Eye (tissue), 1 donor: ENCODE measurements at places on chromosomes 16 and 17.
A peak's percentile ranks its signal among the peaks of the same experiment; 100 is the strongest.

GRCh38 chr16:5560084-5560483 lies 462.5 kb upstream of the EEF2KMT start:
- DNase-seq: no peak

GRCh38 chr17:19357351-19357750 lies 5.2 kb downstream of the B9D1 start:
- DNase-seq: no peak

DNA sequence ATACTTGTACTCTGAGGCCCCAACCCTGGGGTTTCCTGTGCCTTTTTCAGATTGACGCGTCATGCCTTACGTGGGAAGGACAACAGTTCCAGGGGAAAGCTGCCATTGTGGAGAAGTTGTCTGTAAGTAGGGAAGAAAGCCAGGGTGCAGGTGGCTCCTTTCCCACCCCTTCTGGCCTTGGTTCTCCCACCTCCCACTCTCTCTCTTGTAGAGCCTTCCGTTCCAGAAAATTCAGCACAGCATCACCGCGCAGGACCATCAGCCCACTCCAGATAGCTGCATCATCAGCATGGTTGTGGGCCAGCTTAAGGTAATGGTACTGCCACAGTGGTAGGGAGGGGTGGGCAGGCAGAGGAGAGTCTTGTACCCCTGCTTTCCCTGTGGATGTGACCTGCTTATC lies 4.6 kb upstream of the EDC4 start:
- no peak for DNase-seq

- no peak for DNase-seq
These were observed 19.7 kb downstream of the DHRS7B start for GRCh38 chr17:21146362-21147015.

DNA sequence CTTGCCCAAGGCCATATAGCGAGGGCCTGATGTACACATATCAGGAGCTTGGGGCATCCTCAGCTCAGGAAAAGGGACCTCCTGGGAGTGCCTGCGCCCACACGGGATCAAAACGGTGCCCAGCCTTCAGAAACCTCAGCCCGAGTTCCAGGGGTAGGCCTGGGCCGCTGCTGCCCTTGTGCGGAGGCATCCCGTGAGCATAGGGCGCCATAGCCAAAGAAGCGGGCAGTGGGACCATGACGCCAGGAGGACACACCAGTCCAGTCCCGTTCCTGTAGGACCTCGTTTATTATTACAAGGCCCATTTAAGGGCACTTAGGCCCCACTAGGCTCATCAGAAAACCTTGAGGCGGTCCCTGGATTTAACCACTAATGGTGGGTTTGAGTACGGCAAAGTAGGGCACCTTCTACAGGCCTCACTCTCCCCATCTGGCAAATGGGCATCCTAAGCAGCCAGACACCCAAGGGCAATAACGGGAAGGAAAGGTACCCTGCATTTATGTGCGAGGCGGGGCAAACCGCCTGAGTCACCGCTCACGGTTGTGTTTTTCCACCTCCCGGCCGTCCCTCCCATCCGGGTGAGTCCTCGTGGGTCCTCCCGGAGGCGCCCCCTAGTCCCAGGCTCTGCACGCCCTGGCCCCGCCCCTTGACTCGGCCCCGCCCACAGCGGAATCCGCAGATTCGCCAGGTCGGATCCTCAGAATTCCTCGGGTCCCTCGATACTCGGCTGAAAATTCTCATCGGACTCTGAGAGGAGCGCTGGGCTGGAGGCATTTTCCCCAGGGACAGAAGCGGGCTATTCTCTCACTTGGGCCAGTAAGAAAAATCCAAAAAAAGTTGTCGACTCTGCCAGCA lies 726 bp upstream of the SETD1A start:
- peak; percentile 92 for DNase-seq
